ENCODE measurements at places on chromosomes 3 and 15.

- DNase-seq: no peak
Measured at GRCh38 chr3:134869153-134869726, 74.2 kb downstream of the EPHB1 start.

DNA sequence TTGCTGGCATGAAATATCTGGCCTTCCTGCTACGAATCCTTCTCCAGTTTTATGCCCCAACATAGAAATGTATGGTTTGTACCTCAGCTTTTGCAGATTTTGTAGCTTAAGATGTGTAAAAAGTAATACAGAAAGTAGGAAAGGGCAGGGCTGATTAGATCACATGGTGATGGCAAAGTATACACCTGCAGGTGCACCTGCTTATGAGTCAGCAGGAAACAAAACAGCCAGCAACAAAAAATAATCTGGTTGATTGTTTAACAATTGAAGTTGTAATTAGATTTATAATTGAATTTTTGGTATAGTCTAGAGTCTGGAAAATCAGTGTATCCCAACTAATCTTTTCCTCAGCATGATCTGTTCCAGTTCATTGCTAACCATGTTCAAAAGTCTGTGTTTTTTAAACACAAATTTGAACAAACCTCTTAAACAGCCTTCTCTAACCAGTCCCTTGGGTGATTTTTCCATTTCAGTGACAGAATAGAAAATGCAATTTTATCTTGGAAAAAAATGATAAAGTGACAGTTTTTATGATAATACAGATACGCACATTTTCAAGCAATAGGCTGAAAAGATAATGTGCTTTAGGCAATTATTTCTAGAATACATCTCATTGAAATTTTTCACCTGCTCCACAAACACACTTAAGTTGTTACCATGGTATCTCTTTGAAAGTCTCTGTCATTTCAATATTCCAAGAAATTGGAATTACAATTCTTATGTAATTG lies 477.4 kb downstream of the NAALADL2 start:
- no peak for DNase-seq

GRCh38 chr15:50880206-50880605 lies 28.3 kb upstream of the AP4E1 start:
- DNase-seq: no peak

DNA sequence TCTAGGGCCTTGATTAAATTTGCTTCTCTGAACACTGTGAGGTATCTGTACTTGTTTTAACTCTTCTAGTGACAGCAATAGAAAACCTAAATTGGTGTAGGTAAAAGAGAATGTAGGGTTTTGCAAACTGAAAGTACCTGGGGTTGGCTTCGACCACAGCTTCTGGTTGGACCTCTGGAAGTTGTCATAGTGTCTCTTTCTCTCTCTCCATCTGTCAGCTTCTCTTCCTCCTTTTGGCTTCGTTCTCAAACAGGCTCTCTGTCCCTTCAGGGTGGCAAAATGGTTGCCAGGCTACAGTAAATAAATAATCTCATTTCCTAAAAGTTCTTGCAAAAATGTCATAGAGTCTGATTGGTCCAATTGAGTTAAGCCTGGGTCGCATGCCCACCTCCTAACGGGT lies 149.3 kb upstream of the CTDSPL start:
- DNase-seq: no peak

GRCh38 chr3:55297706-55298105 lies 189.4 kb downstream of the WNT5A start:
- DNase-seq: no peak

DNA sequence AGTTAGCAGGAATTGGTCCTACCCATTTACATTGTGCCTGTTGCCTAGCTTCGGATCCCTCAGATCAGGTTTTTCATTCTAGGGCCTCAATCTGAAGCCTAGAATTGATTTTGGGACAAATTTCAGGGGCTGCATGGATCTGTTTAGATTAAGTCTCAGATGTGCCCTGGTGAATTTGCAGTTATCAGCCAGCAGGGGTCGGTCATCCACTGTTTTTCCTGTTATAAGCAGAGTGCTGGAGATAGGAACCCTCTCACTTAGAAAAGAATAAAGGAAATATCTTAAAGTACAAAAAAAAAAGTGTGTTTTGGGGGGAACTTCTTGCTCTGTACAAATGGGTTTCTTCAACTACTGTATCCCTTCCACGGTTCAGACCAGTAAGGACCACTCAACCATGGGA lies 212.5 kb downstream of the BCHE start:
- no peak for DNase-seq

DNA sequence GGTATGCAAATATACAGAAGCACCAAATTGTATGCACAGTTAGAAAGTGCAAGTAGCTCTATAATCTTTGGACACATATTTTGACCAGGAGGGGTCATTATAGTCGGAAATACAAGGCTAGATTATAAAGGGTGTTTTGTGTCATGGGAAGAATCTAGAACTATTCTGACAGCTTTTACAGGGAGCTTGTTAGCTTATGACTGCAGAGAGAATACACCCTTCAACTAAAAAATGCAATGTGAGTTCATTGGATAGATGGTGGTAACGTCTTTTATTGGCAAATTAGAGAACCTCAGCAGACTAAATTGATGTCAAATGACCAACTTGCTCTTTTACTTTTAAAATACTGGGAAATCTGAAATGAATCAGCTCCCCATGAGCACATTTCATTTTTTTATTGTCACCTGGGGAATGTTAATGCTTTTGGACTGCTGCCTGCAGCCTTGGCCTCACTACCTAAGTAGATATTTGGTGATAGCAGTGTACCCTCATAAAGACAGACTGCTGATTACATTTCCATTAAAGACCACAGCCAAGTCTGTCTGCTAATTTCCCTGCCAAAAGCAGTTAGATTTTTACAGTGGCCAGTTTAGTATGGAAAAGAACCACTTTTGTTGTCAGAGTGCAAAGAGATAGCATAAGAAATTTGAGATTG lies 515.9 kb upstream of the DPPA4 start:
- no peak for DNase-seq

DNA sequence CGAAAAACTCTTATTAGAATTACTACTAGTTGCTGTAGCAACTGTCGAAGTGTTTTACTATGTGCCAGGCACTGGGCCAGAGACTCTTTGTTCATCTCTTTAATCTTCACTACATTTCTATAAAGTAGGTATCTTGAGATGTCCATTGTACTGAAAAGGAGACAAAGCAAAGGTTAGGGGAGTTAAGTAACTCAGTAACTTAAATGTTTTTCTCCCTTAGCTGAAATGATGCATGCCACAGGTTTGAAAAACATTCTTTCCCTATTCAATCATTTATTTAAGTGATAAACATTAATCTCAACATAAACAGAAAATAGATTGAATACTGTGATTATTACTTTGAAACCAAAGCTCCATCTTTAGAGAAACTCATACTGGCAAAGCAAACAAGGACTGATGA lies 776.2 kb downstream of the FHIT start:
- DNase-seq: no peak

DNA sequence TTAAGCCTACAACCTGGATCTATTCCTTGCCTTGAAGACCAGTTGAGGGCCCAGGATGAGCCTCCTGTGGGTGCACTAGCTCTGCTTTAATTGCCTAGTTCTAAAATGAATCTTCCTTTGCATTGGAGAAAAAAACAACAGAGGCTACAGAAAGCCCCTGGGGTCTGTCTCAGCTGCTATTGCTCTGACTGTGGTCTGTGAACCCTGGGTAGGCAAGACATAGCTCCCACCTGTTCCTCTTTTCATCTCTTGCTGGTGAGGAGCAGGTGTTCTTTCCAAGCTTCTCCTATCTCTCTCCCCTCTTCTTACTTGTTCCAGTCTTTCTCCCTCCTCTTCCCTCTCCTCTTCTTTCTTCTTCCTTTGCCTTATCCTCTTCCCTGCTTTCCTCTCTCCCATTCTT lies 28.8 kb downstream of the RBP2 start:
- no peak for DNase-seq

All from epithelial cell of prostate (primary cell).